Activated CD4-positive, alpha-beta T cell treated with anti-CD3 and anti-CD28 coated beads, Interleukin-2, amount 10 ng/mL, durations not matched to agents 7 days and 5 days (primary cell): ENCODE measurements at places on chromosomes 7 and 10. TPM values are rescaled to one million over a fixed set of nuclear protein-coding genes. Genes with fewer than 3 reads are reported as not detected.
A peak's percentile ranks its signal among the peaks of the same experiment; 100 is the strongest.

NYAP1 gene
- 0.23 TPM for total RNA-seq

DRGX gene
- not detected for total RNA-seq

CYP26C1 gene
- total RNA-seq = 0.12 TPM

CLEC5A gene
- total RNA-seq = not detected

MAT1A gene
- total RNA-seq = not detected

DHTKD1 gene
- total RNA-seq = 20.2 TPM

SRRM3 gene
- not detected for total RNA-seq

ZNF746 gene
- 21.9 TPM for total RNA-seq

GJC3 gene
- total RNA-seq = 0.48 TPM

PNLIPRP1 gene
- total RNA-seq = not detected

LEP gene
- total RNA-seq = not detected

NPC1L1 gene
- not detected for total RNA-seq

ZNF775 gene
- total RNA-seq = 4.2 TPM

RBP3 gene
- not detected for total RNA-seq

SRGN gene
- total RNA-seq = 174 TPM

- no peak for DNase-seq
These were observed 45.1 kb upstream of the ZPBP start for GRCh38 chr7:50138101-50138500.

GRCh38 chr7:103962070-103962469, 27.4 kb downstream of the RELN start:
- no peak for DNase-seq

DNA sequence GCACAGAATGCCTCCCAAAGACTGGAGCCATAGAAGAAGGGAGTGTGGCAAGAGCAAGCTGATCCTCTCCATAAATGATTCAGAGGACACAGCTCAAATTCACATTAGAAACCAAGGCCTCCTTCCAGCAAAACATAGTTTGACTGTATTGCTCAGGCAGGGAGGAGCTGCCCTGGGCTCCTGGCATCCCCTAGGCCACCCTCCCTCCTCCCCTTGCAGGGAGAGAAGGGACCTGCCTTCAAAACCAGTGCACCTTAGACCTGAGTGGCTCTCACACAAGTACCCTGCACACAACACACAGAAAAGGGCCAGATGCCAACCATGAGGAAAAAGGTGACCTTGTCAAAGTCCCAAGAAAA, 64.7 kb downstream of the CREB3L2 start:
- no peak for DNase-seq

DNA sequence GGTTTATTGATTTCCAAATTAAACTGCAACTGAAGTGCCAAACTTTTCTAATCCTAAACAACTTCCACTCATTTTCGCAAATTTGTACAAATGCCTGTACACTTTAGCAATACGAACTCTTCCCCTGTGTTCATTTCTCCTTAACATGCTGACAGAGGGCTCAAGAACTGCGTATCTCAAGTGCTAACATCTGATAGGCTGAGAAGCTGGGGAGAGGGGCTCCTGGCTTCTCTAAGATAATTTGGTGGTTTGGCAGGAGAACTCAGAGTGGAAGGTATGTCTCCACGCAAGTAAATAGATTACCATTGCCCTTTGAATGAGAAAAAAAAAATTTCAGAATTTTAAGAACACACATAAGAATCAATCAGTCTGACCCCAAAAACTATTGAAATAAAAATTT, 53.3 kb upstream of the ANLN start:
- no peak for DNase-seq

DNA sequence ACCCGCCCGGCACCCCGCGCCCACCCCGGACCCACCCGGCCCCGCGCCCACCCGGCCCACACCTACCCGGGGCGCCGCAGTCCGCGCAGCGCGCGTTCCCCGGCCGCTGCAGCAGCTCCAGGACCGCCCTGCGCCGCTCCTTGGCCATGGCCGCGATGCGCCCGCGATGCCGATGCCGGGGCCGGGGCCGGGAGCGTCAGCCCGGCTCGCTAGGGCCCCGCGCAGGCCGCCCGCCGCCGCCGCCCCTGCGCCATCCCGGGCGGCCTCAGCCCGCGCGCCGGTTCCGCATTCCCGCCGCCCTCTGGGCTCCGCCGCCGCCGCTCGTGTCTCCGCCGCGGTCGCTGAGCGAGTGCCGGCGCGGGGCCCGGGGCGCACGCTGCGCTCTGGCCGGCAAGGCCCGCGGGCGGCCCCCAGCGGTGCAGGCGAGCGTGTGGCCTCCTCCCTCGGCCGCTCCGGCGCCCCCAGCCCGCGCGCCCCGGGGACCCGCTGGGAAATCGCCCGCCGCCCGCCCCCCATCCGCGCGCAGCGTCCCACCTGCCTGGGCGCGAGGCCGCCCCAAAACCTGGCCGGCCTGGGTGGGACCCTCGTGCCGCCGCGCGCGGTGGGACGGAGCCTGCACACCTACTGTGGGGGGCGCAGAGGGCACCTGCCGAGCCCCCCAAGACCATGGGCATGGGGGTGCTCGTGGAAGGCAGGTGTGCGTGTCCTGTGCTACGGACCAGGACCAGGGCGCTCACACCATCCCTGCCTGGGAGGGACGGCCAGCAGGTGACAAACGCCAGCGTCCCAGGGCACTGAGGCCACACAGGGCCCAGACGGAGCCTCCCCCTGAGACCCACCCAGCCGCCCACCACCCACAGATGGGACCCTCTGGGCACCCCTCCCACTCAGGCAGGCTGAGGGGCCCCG, at the start of gene ADAP1:
Gene ADAP1 (minus strand): TSS at position 351 of the 909 bp plus-strand sequence. CDS start 203 bp downstream, at position 148.
- peak; percentile 33 for DNase-seq

GRCh38 chr7:27179030-27179429, 4.9 kb upstream of the HOXA10 start:
- DNase-seq = no peak

DNA sequence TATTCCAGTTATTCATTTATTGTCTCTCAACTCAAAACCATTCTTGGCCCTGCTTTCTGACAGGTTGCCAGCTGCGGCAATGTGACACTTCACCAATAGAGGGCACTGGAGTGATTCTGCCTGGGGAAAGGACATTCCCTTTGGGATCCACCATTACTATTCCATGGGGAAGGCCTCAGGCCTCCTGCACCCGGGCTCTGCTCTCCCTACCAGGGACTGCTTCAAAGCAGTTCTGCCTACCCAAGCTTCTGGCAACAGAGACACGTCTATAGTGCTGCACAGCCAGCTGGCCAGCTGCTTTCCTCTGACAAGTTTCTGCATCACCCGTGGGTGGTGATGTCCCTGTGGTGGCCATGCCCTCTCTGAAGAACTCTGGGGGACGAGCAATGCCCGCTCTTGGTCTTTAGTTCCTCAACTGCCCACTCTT, 163.8 kb downstream of the ELMO1 start:
- DNase-seq = peak; percentile 42

GRCh38 chr10:60439641-60440040, 50.0 kb upstream of the ANK3 start:
- DNase-seq = no peak

DNA sequence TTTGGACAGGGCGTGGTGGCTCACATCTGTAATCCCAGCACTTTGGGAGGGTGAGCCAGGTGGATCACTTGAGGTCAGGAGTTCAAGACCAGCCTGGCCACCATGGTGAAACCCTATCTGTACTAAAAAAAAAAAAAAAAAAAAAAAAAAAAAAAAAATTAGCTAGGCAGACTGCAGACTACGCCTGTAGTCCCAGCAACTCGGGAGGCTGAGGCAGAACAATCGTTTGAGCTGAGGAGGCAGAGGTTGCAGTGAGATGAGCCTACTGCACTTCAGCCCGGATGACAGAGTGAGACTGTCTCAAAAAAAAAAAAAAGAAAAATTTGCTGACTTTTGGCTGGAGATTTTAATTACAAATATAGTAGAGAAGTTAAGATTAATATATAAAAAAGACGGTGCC, 104.0 kb downstream of the HIPK2 start:
- no peak for DNase-seq

GRCh38 chr7:54788664-54789063, 29.7 kb upstream of the SEC61G start:
- no peak for DNase-seq

- DNase-seq = no peak
These were observed 70.1 kb downstream of the MCU start for GRCh38 chr10:72762042-72762441.

- peak; percentile 47 for DNase-seq
These were observed 14.7 kb downstream of the CDNF start for GRCh38 chr10:14822879-14823755.

- no peak for DNase-seq
These were observed 52.0 kb downstream of the C10orf90 start for GRCh38 chr10:126618466-126618865.

DNA sequence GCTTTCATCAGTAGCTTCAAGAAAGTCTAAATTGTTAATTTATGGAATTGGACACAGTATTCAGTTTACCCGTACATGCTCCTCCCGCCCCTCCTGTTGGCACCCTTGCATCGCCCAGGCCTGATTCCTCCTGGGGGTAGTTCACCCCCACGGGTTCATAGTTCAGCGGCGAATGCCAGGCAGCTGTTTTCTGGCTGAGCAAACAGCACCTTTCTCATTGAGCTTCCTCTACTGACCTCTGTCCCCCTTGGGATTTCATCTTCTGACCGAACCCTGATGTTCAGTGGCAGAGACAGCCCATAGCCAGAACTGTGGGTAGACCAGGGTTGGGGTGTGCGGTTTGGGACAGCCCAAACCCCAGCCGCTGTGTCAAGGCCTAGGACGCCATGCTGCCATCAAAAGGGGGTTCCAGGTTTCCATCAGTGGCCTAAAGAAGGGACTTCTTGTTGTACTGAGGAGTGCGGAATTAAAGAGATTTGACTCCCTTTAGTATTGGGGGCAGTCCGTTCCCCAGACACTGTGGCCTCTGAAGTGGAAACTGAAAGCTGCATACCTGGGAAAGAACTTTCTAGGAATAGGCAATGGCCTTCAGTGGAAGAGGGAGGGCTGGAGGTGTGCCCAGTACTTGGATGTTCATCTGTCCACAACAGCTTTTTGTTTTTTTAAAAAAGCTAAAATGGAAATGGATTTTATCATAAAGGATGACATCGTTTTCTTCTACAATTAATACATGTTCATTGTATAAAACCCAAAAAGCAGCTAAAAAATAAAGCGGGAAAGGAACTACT, 19.0 kb downstream of the MDH2 start:
- no peak for DNase-seq

DNA sequence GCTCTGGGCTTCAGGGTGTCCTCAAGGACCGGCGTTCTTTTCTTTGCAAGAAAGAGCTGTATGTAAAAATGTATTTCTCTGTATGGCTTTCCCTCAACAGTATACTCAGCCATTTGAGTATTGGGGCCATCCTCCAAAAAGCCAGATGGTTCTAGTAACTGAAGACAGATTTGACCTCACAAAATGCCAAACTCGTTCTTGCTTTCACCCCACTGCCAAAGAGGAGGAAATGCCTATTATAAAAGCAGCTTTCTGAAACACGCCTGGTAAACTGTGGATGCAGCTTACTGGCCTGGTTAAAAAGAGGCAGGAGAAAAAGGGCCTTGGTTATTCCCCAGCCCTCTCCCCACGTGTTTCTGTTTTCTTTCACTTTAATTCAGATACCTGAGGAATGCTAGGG, 7.7 kb upstream of the HTR5A start:
- no peak for DNase-seq

DNA sequence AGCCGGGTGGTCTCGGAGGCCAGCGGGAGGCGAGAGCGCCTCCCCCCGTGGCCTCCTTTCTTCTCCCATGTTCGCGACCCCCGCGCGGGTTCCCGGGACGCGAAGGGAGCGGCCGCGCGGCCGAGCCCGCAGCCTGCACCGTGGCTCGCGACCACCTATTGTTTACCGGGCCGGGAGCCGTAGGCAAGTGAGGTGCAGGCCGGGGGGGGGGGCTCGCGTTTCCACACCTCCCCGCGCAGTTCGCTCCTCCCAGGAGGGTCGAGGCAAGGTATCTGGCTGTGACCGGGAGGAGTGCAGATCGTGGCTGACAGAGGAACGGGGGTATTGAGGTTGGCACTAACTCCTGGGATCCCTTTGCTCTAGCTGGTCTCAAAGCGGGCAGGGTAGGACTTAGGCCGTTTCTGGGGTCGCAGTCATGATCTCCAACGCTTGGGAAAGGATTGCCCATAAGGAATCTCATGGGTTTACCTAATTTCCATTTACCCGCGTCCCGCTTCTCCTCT, 734 bp downstream of the PTPN12 start:
- DNase-seq = peak; percentile 27

- no peak for DNase-seq
These were observed 287.6 kb downstream of the SORCS3 start for GRCh38 chr10:104928734-104929133.

DNA sequence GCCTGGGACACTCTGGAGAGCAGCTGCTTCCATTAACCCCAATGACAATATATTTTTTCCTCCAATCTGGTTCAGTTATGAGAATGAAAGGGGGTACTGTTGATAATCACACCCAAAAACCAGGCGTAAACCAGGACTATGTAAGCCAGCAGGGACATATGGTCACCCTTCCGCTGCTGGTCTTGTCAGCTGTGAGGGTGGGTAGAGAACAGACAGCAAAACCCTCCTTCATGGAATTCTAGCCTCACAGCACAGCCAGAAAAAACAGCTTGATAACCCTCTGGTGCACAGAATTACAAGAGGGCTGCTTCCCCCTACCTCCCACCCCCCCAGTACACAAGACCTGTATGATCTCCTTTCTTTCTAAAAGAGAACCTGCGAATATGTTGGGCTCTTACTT, 368.8 kb upstream of the ZMIZ1 start:
- DNase-seq = no peak

GRCh38 chr7:1144269-1144771, 15.7 kb downstream of the ZFAND2A start:
- no peak for DNase-seq

DNA sequence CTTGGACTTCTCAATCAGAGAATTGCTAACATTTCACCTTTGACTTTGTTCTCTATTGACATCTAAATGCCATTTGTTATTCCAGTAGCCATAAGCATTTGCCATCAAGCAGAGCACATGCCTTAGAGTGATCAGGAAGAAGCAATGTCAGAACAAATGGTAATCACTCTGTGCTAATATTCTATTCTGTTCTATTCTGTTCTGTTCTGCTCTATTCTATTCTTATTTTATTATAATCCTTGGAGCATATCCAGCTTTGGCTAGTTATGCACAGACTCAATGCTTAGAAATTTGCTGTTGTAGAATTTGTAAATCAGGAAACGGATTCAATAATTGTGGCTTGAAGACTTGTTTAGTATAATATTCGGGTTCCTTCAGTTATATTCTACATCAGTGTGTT, 175.4 kb downstream of the EXOC4 start:
- no peak for DNase-seq

DNA sequence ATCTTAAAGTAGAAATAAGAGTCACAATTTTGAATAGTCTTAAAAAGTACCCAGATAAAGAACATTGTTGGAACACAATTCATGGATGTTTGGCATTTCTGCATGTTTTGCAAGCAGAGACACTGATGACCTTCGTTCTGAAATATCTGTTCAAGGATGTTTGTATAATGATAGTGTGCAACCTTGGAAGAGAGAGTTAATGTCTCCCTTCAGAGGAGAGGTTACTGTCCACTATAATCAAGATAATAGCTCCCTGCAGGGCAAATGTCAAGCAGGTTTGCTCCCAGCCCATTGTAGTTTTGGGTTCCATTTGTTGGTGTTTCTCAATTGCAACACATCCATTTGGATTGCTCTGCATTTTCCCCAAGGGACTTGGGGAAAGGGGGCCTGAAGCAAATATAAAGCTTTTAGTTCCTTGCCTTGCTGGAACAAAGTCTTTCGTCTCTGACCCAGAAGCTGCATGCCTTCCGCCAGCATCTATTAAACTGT, 45.2 kb downstream of the COL1A2 start:
- DNase-seq = no peak
